CD4-positive, alpha-beta memory T cell (primary cell): ENCODE measurements at places on chromosomes 7 and 10. TPM values are rescaled to one million over a fixed set of nuclear protein-coding genes. Genes with fewer than 3 reads are reported as not detected.

- DNase-seq: no peak
Observed at GRCh38 chr7:105748701-105749100, 127.7 kb downstream of the ATXN7L1 start.

DNA sequence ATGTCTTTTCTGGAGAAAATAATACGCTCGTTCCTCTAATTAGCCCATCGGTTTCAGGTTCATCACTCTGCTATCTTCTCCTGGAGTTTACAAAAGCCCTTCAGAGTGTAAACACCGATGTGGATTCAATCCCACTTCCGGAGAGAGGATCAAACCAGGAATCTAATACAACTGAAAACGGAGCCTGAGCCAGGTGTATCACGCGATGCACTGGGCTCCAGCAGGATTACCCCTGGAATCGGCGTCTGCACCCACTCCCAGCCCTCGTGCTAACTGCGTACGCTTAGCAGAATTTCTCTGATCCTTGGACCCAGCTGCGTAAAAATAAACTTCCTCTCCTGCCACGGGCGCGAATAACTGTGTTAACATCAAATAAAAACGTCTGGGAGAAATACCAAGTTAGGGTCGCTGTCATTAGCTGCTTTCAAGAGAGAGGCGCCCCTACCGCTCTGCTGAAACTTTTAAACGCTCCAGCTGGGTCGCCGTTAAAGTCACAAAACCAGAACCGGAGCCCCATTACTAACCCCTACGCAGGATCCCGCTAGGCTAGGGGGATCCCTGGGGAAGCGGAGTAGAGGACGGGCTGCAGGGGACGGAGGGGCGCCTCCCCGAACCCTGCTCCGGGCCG, 502 bp downstream of the ZNF3 start:
- DNase-seq: no peak

The EBLN1 gene
- not detected for total RNA-seq

DNA sequence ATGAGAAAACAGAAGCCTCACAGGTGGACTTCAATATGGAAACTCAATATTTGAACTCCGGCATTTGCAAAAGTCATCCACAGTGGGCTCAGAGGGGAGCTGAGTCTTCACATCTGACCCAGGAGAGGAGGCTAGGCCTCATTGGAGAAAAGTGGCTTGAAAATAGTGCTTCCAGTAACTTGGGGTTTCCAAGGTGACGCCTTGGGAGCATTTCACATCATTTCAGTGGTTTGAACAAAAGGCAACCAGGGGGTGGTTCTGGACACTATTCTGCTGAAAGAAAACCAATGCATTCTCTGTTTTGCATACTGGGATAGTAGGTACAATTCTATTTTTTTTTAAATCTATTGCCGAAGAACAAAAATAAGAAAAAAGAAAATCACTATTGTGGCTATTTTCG, 599.2 kb upstream of the POM121L12 start:
- DNase-seq: no peak

DNA sequence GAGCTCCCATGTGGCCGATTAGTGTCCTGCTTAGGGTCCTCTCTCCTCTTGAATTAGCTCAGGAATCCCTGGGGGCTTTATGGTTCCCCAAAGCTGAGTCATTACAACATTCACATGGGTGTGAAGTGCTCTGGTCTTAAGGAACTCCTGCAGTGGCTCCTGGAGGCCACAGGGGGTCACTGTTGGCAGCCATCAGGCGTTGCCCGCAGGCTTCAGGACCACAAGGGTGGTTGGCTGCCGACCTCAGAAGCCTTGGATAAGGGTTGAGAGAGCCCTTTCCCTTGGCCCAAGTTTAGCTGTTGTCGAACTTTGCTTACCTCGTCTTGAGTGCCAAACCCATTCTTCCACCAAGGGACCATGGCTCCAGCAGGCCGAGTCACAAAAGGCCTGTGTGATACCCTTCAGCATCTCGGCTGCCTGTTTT, 61.7 kb downstream of the SH2D4B start:
- DNase-seq: no peak

DNA sequence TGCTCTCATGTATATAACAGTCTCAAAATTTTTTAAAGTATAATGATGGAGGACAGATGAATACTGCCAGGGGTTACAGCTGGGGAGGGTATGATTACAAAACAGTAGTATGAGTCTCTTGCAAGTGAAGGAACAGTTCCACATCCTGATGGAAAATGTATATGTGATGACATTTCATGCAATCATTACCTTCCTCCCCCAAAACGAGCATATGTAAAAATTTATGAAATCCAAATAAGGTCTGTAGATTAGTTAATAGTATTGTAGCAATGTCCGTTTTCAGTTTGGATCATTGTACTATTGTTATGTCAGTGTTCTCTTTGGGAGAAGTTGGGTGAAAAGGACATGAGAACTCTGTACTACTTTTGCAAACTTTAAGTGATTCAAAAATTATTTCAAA, 38.0 kb downstream of the DRGX start:
- no peak for DNase-seq

DNA sequence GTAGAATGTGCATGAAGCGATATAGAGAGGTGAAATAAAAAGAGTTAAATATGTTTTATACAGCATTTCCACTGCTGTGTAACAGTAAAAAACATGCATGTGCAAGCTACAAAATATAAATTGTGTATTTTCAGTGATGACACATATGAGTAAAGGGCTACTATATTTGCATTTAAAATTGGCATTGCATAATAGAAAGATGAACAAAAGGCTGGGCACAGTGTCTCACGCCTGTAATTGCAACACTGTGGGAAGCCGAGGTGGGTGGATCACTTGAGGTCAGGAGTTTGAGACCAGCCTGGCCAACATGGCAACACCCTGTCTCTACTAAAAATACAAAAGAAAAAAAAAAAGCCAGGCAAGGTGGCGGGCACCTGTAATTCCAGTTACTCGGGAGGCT, 79.8 kb upstream of the CCDC71L start:
- no peak for DNase-seq

- no peak for DNase-seq
Observed at GRCh38 chr7:134128829-134129228, 1.7 kb downstream of the LRGUK start.

DNA sequence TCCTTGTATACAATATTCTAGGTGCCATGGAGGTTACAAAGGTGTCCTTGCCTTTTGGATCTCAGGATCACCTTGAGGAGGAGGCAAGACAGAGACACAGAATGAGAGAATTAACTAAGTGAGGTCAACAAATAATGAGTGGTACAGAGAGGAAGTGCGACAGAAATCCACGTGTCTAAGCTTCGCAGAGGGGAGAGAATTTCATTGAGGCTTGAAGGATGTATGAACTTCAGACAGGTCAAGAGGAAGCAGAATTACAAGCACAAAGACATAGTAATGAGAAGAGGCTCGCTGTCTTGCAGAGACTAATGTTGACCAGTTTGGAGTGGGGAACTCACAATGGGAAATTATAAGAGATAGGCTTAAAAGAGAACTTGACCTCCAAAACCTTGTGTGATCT, 308.7 kb downstream of the FRMD4A start:
- no peak for DNase-seq

GRCh38 chr7:33836797-33837355, 68.5 kb upstream of the BMPER start:
- DNase-seq: no peak

The IL15RA gene
- 11.1 TPM for total RNA-seq

DNA sequence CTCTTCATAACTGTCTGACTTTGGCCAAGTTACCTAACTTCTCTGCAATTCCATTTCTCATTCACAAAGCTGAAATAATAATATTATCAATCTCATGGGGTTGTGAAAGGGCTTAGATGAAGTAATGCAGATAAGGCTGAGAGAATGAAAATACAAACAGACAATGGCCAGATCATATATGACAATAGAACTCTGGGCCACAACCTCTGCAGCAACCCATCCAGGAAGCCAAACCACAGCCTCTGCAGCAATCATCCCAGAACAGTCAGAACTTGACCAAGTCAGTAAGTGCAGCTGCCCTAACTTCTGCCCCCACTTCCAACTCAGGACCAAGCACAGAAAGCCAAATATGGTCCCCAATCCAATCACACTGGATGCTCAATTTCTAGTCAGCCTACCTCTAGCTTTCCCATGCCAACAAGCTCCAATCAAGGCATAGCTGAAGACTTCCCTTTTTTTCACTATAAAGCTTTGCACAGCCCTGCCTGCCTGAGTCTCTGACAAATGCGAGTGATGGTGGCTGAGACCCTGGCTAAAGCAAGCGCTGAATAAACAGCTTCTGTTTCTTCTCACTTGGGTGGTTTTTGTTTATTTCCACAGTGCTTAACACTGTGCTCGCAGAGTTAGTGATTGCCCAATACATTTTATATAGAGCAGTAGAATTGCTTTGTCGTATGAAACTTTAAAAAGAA, 34.8 kb upstream of the TNPO3 start:
- DNase-seq: no peak

GRCh38 chr7:41103331-41103730, 599.6 kb downstream of the INHBA start:
- no peak for DNase-seq

The PRR15 gene
- total RNA-seq: not detected

The SFTPA1 gene
- total RNA-seq: not detected

The PHF14 gene
- total RNA-seq: 32.2 TPM

GRCh38 chr10:103181244-103181643, 11.8 kb downstream of the NT5C2 start:
- no peak for DNase-seq
